ENCODE measurements at places on chromosomes 7 and 10. TPM values are rescaled to one million over a fixed set of nuclear protein-coding genes. Genes with fewer than 3 reads are reported as not detected.

The HOXA5 gene
- 5.6 TPM for total RNA-seq

The NUTM2E gene
- total RNA-seq: not detected

DNA sequence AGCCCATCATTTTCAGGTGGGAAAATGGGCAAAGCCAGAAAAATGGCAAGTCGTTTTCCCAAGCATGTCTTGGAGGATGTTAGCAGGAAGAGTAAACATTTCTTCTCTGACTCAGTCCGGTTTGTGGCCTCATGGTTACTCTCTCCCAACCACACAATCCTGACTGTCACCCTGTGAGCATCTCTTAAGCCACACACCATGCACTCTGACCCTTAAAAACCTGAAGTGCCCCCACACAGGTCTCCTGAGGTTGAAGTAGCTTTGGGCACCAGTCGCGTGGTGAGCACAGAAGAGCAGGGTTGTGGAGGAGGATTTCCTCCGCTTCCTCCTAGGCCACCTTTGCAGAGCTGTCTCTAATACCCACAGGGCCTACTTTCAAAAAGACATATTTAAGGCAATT is 387.3 kb upstream of the NPVF start:
- ATAC-seq: no peak

DNA sequence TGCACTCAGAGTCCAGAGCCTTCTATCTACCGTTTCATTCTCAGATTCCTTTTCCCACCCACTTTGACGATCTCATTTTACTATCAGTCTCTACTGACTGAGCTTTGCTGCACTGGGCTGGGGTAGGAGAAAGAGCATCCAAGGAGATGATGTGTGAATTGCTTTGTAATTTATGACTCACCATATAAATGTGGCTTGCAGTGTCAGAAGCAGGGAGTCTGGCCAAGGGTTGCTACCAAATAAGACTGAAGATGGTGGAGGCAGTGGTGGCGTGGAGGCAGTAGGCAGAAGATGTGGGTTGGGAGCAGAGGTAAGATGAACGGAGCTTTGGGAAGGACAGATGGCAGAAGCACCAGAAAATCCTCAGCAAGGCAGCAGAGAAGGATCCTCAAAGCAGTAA is 73.3 kb upstream of the AGK start:
- ATAC-seq: no peak

- no peak for ATAC-seq
Observed at GRCh38 chr7:142120524-142120923, 9.0 kb downstream of the MGAM2 start.

The TUBGCP2 gene
- total RNA-seq: 35.8 TPM

DNA sequence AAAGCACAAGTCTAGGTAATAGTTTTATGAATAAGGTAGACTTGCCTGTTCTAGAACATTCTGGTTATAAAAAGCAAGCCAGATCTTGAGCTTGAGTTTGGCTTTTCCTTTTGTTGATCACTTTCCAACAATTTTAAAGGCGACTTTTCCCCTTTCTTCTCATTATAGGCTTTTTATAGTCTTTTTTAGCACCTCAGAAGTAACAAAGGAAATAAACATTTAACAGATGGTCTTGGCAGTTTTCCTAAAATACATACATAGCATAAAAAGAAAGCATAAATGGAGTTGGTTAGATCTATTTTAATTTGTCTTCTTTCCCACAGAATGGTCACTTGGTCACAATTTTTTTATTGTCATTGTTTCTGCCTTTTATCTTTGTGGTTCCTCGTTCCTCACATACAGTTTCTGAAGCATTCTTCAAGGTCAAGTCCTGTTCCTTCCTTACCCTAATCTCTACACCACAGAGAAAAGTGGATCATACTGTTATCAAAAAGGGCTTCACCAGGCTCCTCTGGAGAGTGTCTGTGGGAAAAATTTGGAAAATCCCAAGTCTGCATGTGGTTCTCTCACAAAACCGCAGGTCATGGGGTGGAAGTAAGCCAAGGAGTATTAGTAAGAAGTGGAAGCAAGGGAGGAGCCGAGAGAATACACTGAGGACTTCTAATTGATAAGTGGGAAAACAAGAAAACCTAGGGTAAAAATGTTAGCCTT is 31.3 kb downstream of the THNSL1 start:
- no peak for ATAC-seq

DNA sequence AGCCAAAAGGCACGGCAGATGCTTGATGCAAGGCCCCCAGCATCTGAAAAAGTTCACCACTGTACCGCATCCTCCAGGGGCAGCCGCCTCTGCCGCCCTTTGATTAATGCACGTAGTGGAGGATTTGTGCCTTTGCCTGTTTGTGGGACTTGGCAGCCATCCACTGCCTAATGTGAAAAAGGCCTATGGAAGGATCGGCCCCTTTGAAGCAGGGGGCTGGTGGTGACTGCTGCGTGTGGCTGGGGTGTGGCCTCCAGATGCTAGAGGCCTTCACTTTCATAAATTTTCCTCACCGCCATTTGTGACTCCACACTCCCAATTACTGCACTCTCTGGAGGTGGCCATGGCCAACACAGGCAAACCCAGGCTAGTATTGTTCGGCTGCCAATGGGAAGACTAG is 226.0 kb downstream of the BMPER start:
- ATAC-seq: no peak

The TEX47 gene
- not detected for total RNA-seq

DNA sequence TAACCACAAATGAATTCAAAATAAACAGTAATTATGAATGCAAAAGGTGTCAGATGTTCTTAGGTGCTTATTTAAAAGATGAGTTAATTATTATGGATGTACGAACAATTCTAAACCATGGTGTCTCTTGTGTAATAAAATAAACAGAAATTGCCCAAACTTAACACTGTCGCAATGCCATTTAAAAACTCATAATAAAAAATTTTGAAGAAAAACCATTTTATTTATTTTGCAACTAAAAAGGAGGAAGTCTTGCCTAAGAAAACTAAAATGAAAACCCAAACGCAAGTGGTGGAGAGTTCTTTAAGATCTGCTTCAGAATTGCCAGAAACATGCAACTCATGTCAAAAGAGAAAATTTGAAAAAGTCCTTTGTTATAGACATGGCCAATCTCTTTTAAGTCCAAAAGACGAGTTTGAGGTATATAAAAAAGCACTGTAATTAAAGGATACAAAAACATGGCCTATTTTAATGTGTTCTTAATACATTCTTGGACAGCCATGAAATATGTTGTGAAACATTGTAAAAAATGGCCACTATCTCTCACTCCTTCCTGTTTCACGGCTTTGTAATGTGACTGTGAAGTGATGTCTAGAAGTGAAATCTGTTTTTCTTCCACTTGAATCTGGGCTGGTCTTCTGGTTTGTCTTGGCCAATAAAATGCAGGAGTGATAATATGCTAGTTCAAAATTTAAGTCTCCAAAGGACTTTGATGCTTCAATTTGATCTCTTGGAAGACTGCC is 322.9 kb downstream of the PRPF18 start:
- ATAC-seq: no peak

DNA sequence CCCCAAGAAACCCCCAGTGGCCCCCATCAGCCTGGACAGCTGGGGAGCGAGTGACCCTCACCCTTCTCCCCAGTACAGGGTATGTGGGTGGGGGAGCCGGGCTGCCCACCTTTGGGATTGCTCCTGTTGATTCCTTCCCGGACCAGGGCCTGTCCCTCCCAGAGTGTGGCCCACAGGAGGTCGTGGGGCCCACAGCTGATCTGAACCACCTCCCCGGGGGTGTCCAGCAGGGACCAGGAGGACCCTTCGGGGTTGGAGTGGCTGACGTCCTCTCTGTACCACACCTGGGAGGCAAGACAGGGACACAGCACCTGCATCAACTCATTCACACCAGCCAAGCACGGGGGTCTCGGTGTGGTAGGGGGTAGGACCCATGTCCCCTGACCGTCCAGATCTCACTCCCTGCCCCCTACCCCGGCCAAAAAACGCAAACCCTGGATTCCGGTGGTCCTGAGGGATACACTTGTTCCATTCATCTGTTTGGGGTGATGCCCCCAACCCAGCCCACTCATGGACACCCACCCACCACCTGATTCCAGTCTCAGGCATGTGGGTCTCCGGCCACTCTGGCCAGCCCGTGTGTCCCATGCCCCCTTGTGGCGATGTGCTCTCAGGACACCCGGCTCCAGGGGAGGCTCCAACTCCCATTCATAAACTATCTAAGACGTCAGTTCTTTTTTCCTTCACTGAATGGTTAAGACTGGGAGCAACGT is 10.9 kb downstream of the TECPR1 start:
- ATAC-seq: peak; percentile 15

DNA sequence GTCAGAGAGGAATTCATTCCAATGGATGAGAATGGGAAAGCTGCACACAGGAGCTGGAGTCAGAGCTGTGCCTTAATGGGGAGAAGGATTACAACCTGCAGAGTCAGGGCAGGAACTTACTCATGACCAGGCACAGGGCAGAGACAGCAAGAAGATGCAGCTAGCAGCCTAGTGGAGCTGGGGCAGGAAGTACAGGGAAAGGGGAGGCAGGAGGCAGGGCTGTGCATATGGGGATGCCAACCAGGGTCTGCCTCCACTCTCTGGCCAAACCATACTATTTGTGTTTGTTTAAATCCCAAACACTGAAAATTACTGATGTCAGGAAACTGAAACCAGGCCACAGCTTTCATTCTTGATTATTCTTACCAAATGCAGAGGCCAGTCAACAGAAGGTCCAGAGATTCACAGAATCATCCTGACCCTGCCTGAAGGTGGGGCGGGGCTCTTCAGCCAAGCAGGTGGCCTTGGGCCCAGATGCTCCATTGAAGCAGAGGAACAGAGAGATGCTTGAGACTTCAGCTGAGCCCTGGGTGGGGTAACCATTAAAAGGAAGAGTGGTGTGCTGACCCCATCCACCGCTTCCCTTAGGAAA is 461.9 kb downstream of the KCNMA1 start:
- no peak for ATAC-seq

DNA sequence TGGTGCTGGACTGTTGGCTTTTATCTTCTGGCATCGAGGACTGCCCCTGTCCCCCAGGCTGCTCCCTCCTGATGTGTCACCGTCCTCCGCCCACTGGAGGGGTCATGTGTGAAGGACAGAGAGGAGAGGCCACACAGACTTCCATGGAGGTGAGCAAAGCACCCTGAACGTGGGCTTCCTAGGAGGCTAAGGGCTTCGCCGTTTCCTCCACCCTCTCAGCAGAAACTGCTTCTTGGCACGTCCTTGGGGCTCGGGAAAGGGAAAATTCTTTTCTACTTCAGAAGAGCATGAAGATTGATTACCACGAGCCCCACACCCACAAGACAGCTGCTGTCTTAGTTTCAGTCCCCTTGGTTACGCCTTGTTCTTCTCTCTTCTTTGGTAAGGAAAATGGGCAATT is 218.2 kb downstream of the CCDC3 start:
- ATAC-seq: peak; percentile 27

- ATAC-seq: peak; percentile 72
Observed at GRCh38 chr7:117950601-117951260, 77.5 kb upstream of the CTTNBP2 start.

The SPDYE11 gene
- total RNA-seq: not detected

GRCh38 chr10:71708301-71708703 is 11.3 kb downstream of the C10orf105 start:
- ATAC-seq: peak; percentile 30

The NPSR1 gene
- not detected for total RNA-seq

GRCh38 chr7:93799750-93800357 is 90.7 kb downstream of the TFPI2 start:
- ATAC-seq: no peak

- no peak for ATAC-seq
Observed at GRCh38 chr7:115618676-115619075, 411.9 kb downstream of the TFEC start.

The GUSB gene
- 27.8 TPM for total RNA-seq

DNA sequence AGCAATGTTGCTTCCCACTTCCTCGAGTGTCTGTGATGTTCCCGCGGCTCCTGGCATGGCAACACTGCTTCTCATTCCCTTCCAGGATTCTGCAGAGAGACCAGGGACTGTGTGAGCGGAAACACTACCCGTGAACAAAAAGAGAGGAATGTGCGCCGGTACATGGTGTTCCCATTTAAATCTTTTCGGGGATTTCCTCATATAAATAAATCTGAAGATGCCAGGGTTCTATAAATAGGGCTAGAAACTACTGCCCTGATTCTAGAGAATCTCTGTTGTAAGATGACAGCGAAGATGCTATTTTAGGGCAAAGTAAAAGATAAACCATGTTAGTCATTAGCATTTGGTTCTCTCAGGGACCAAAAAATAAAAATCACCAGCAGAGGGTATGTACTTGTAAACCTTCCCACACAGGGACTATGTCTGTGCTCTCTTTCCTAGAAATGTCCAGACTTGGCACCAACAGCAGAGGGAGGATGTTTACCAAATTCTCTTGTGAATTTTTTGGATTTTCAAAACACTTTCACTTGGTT is 92.2 kb upstream of the DDC start:
- no peak for ATAC-seq

The C10orf88 gene
- 4.7 TPM for total RNA-seq

The PLAC9 gene
- total RNA-seq: 5.0 TPM

The PILRA gene
- total RNA-seq: 2.7 TPM

DNA sequence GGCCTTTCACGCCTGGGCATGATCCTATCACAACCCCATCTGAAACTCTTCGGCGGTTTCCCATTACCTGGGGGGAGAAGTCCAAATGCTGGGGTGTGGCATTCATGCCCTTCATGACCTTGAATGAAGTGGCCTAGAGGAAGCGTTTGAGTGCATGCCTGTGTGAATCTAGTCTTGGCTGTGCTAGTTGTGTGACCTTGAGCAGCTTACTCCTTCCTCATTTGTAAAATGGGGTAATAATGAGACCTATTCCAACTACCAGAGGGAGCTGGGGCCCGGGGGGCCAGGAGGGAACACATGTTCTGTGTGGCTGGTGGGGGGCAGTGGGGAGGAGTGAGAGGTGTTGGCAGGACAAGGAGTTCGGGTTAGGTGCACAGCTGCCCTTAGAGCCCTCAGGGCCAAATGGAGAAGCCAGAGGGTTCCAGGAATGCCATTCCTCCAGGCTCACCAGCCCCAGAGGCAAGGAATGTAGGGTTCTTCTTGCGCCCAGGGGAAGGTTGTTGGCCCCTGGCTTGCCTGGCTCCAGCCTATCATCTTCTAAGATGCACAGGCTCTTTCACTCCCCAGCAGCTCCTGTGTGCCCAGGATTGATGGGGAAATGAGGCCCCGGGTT is 21.3 kb upstream of the TBRG4 start:
- ATAC-seq: no peak

DNA sequence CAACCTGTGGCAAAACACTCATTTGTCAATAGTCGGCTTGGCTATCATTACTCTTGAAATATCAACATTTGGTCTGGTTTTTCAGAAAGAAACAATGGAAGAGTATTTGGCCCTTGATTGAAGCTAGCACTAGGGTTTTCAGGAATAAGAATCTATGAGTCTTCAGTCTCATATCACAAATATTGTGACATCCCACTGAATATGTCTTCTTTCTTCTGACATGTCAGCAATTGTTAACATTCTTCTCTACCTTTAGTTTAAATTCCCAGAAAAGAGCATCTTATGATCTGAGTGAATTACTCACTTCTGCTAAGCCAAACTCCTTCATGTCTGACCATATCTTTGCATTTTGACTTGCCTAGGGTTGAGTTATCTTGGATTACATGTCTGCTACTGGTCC is 435.2 kb upstream of the SEMA3D start:
- ATAC-seq: no peak

- ATAC-seq: no peak
Observed at GRCh38 chr10:104077663-104078151, 8.0 kb downstream of the COL17A1 start.

GRCh38 chr10:73232887-73233286 is 14.2 kb downstream of the DNAJC9 start:
- no peak for ATAC-seq

All from esophagus mucosa (tissue), 1 donor.